ENCODE measurements at places on chromosomes 5 and 9.

GRCh38 chr9:137326445-137327065 is 24.5 kb upstream of the NRARP start:
- DNase-seq = no peak

DNA sequence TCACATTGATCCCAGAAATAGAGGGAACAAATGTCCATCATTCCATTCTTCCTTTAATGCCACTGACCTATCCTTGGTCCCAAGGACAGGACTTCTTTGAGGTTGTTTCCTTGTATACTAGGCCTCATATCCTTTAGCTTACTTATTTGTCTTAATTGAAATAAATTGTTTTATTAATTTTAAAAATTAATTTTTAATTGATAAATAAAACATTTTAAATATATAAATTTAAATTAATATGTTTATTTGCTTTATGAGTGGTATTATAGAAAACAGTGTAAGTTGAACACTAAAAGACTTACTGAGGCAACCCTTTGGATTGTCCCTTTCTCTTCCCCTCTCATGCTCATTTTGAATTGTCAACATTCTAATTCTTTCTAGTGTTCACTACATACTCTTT is 556.9 kb upstream of the NUDT12 start:
- no peak for DNase-seq

- DNase-seq = no peak
Observed at GRCh38 chr5:2563046-2563445, 188.4 kb downstream of the IRX2 start.

GRCh38 chr5:53355931-53356330 is 124.5 kb upstream of the FST start:
- no peak for DNase-seq

GRCh38 chr5:85651731-85652130 is 966.0 kb upstream of the COX7C start:
- DNase-seq = no peak

DNA sequence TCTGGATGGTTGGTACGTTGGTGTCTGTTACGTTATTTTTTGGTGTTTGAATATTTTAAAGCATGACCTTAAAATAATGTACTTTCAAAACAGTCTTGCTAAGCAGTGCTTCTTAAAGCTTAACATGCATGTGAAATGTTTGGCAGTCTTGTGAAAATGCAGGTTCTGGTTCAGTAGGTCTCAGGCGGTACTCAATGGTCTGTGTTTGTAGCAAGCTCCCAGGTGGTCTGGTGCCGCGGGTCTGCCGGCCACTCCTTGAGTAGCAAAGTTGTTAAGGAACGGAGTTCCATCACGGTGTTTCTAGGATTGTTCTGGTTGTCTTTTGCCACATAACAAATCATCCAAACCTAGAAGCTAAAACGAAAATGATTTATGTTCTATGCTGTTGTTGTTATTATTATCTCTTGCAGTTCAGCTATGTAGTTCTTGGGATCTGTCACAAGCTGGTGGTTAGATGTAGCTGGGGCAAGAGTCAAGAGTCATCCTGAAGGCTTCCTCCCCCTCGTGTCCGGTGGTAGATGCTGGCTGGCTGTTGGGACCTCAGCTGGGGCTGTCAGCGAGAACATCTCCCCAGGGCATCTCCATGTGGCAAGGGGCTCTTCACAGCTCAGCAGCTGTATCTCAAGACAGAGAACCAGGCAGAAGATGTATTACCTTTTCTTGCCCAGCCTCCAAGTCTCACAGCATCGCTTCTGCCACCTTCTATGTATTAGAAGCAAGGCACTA is 186.8 kb downstream of the PALM2AKAP2 start:
- no peak for DNase-seq

DNA sequence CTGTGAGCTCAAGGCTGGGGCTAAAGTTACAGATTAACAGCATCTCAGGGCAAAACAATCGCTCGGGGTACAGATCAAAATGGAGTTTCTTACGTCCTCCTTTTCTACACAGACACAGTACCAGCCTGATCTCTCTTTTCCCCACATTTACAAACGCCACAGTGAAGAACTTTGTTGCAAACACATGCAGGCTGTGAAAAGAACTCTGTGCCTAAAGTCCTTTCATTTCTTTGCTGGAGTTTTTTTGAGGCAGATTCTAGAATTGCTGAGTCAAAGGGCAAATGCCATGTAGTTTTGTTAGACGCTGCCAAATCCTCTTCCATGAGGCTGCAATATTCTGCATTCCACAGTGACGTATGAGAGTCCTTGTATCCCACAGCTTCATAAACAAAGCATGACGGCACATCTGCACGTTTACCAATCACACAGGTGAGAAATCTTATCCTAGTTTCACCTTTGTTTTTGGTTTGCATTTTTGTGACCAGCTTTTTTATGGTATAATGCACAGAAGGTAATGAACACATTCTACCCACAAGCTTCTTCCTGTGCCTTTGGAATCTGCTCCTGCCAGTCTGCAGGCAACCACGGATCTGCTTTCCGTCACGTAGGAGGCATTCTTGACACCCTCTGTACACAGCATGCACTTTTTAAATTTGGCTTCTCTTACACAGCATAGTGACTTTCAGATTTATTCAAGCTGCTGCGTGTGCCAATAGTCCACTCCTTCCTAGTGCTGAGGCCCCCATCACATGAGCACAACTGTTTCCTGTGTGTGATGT is 44.6 kb upstream of the LPCAT1 start:
- no peak for DNase-seq

GRCh38 chr9:14313951-14314423 is at the start of gene NFIB:
TSS of gene NFIB (minus strand) at chr9:14314141. CDS start at chr9:14313511, 630 bp downstream.
- peak; percentile 37 for DNase-seq

GRCh38 chr5:55344392-55344992 is 36.7 kb downstream of the MTREX start:
- DNase-seq = no peak

- DNase-seq = no peak
Observed at GRCh38 chr5:69374911-69375446, 5.4 kb downstream of the RAD17 start.

DNA sequence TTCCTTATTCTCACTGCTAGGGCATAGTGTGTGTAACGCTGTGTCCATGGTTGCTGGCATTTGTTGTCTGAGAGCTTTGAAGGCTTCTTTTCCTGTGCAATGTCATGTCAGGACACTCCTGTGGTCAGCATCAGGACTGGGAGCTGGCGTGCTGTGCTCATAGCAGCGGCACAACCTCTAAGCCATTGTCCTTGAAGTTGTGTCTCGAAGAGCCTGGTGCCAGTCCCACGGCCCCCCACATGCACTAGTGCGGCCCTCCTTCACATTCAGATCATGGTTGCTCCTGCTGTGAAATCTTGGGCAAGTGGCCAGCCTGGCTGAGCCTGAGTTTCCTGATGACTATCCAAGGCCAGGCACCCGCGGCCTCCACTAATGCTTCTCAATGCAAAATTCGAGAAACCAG is 32.4 kb downstream of the PDZD2 start:
- no peak for DNase-seq

GRCh38 chr9:7144265-7145046 is 386.7 kb downstream of the KDM4C start:
- no peak for DNase-seq

DNA sequence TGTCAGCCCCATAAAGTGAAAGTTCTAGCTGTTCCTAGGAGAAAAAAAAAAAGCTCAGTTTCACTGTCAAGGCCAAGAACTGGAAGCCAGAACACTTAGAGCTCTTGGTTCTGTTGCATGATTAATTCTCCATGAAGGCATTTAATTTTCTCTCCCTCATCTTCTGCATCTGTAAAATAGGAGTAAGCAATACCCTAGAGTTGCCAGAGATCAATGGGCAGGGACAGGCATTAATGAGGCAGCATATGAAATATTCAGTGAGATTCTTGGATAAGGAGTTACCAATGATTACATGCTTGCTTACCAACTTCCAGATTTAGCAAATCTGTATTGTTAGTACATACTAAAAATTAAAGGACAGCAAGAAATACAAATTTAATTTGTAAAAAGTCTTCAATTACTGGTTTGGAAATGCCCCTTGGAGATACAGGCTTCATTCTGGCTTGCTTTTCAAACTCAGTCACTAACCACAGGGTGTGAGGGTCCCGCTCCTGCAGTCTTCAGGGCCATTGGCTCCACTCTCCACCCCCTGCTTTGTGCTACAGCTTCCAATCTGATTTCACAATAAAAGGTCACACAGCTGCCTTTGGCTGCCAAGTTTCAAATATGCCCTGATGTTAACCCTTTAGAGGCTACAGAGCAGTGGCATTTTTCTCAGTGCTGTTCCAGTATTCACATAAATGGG is 624.6 kb downstream of the BNC2 start:
- no peak for DNase-seq

DNA sequence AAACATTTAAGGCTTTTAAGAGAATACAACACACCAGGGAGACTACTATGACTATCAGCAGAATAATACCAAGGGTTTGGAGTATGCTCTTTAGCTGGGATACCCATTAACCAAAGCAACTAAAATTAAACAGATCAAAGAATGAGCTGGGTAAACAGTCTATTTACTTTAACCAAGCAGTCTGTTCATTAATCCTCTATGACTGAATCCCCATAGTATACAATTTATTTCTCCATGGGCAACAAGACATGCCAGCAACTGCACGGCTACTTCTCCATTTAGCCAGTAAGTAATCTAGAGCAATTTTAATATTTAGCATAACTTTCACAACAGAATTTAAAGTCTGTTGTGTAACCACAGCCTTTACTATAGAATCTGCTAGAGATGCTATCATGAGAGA is 77.6 kb downstream of the CDO1 start:
- no peak for DNase-seq

DNA sequence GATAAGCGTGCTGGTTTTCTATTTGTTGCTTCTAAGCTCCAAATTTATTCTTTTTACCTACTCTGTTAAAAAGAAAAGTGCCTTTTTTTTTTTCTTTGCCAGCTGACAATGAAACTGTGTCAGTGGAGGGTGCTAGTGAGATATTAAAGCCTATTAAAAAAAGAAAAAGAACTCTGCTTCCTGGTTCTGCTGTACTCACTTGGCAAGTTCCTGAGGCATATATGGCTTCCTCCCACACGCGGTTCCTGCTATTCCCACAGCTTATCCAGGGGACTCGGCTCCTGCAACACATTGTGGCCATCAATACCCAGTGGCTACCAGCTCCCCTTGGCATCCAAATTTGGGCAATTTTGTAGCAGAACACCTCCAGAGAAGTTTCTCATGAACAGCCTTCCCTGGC is 1977.7 kb upstream of the CDH9 start:
- no peak for DNase-seq

- no peak for DNase-seq
Observed at GRCh38 chr5:97728920-97729319, 545.9 kb upstream of the RIOK2 start.

GRCh38 chr9:93089481-93089991 is 6.5 kb upstream of the CARD19 start:
- DNase-seq = no peak

GRCh38 chr5:16536246-16536645 is 70.6 kb upstream of the ZNF622 start:
- DNase-seq = no peak

GRCh38 chr5:10461904-10462555 is 20.4 kb downstream of the ROPN1L start:
- DNase-seq = no peak

DNA sequence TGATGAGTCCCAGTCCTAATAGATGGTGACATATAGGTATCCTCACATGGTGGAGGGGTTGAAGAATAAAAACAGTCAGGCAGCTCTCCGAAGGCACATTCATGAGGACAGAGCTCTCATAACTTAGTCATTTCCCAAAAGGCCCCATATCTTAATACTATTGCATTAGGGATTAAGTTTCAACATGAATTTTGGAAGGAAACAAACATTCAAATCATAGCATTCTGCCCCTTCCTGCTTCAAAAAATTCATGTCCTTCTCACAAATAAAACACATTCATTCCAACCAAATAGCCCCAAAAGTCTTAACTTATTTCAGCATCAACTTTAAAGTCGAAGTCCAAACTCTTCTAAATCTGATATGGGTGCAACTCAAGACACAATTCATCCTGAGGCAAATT is 277.2 kb upstream of the NR4A3 start:
- no peak for DNase-seq
